EH (cell line): ENCODE measurements at places on chromosomes 11 and 22.

GRCh38 chr11:124167826-124168231 lies 15.3 kb upstream of the OR10D3 start:
- no peak for DNase-seq

GRCh38 chr11:93267383-93267782 lies 63.2 kb upstream of the DEUP1 start:
- DNase-seq = no peak

GRCh38 chr11:115502636-115503082 lies 1.6 kb downstream of the CADM1 start:
- DNase-seq = no peak

DNA sequence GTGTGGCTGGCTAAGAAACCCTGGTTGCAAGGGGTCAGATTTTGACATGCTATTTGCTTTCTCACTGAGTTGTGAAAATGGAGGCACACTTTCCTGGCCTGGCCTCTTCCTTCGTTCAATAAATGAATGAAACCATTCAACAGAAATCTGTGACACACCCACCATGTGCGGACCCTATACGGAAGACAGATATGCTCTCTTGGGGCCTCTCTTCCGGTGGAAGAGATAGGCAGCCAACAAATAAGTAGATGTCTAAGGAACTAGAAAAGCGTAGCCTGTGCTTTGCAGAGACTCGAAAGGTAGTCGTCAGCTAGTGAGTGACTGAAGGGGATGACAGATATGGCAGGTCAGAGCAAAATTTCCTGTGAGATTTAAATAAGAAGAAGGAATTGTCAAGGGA lies 5.3 kb downstream of the KCNQ1OT1 start:
- DNase-seq = no peak

DNA sequence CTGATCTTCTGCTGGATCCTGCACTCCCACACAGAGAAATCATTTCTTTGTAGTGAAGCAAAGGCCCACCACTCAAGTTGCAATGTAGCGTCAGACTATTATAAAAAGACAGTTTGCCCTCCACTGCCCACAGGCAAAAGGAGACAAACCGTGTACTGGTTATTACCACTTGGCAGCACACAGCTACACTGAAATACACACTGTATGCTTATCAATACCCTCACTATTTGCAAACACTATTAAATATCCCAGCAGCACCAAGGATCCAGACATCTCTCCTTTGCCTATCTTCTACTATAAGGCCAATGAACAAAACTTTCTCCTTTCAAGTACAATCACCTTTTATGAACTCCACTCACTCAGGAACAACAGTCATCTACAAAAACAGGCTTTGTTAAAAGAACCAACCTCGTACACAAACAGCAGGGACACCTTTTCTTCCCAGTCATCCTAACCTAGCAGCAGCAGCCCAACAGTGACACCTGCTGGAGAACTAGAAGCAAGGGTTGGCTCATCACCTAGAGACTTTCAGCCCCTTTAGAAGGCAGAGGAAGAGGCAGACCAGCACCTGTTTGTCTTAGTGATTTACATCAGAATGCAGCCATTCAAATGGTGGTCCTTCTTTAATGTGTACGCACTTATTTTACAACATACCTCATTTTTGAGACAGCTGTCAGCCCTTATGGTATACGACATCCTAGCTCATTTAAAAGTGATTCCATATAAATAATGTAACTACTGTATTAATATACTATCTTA lies 56.1 kb downstream of the AMBRA1 start:
- peak; percentile 79 for DNase-seq

GRCh38 chr11:128518493-128519207 lies 68.7 kb downstream of the ETS1 start:
- peak; percentile 54 for DNase-seq

DNA sequence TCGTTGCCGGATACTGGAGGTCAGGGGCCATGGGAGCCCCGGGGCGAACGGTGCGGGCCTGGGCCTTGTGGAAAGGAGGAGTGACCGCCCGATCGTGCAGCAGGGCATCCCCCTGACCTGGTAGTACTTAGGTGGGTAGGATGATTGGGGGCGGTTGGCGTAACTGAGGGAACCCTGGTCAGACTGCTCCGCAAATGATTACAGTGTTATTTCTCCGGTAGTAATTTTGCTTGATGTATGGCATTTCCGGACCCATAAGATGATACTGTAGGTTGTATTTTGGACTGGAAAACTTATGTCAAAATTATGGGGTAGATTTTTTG lies 762 bp downstream of the MTMR3 start:
- DNase-seq = no peak

DNA sequence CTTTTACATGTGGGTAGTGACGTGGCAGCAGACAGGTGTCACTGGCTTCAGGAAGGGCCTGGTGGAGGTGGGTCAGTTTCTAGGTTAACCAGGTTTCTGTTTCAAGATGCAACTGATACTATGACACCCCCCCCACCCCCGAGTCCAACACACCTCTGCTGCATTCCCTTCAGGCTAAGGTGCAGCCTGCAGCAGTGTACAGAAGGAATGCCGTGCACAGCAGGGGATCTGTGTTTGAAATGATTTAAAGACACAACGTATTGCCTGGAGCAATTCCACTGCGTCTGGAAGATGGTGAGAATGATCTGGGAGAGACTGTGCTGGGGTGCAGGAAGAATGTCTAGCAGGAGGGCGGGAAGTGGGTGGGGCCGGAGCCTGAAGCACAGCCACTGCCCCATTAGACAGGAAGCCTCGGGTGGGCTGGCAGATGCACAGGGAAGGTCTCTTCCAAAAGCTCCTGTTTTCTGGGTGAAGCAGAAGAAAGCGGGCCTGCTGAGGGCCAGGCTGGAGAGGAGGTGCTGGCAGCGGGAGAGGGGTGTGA lies 11.9 kb upstream of the TESMIN start:
- peak; percentile 66 for DNase-seq

DNA sequence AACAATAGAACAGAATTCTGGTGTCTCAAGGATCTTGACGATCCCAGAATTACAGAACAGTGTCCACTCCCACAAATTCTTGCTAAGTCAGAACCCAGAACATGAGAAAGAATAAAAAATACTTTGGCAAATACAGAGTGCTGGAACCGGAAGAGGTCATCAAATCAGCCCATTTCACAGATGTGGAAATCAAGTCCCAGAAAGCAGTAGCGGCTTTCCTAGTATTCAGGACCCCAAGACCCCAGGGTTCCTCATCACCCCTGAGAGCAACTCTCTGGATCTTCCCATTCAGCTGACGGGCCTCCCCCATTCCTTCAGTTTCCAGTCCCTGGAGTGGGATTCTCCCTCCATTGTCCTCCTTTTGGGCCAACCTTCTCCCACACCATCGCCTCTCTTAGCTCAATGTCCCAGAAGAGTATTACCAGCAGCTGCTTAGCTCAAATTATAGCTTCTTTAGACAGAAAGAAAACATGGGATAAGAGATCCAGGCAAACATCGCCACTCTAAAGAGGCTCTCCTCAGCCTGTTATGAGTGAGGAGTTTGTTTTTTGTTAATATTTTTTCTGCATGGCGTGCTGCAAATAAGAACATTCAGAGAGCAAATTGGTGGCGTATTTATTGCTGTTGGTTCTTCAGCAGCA lies 268.3 kb downstream of the MN1 start:
- no peak for DNase-seq
